Pons (tissue), 1 donor: ENCODE measurements at places on chromosomes 3 and 15.
A peak's percentile ranks its signal among the peaks of the same experiment; 100 is the strongest.

- DNase-seq = no peak
Measured at GRCh38 chr3:51696954-51697353, 9.9 kb upstream of the GRM2 start.

- no peak for DNase-seq
Measured at GRCh38 chr15:56320316-56320715, 44.9 kb upstream of the TEX9 start.

GRCh38 chr15:79257454-79257853 lies 25.1 kb upstream of the ANKRD34C start:
- no peak for DNase-seq

DNA sequence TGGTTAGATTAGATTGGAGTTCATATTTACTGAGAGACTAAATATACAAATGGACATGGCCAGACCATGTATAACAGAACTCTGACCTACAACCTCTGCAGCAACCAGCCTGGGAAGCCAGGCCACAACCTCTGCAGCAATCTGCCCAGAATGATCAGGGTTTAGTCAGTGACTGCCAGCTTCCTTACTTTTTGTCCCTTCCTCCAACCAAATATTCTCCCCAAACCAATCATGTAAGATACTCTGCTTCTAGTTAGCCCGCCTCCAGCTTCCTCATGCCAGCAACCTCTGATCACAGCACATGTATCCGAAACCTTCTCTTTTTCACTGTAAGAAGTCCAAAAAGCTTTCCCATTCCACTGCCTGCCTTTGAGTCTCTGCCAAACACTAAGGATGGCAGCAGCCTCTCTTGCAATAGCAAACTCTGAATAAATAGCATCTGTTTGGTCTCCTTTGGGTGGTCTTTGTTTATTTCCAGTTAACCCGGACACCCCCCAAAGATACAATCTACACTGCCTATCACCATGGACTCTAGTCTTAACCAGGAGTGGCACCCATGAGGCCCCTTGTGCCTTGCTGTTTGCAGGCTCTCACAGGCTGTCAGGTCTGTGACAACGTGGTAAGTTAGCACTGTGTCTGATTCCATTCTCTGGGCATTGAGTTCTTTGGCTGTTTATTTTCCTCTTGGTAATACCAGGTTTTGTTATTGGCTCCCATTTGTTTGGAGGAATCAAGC lies 102.2 kb downstream of the ERC2 start:
- peak; percentile 39 for DNase-seq
